ENCODE measurements at places on chromosomes 5 and 9.

DNA sequence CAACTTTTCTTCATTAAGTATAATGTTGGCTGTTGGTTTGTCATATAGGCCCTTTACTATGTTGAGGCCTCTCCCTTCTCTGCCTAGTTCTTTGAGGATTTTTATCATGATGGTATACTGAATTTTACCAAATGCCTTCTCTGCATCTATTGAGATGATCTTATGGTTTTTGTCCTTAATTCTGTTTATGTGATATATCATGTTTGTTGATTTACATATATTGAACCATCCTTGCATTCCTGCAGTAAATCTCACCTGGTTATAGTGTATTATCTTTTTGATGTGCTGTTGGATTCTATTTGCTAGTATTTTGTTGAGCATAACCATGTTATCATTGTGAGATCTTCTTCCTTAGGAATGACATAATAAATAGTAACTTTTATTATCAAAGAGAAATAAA lies 362.9 kb downstream of the CCDC171 start:
- no peak for DNase-seq

- DNase-seq = no peak
Observed at GRCh38 chr9:137812356-137813023, 65.1 kb upstream of the CACNA1B start.

- no peak for DNase-seq
Observed at GRCh38 chr5:131079232-131079631, 85.8 kb downstream of the HINT1 start.

- no peak for DNase-seq
Observed at GRCh38 chr5:67002832-67003684, 193.5 kb downstream of the CD180 start.

DNA sequence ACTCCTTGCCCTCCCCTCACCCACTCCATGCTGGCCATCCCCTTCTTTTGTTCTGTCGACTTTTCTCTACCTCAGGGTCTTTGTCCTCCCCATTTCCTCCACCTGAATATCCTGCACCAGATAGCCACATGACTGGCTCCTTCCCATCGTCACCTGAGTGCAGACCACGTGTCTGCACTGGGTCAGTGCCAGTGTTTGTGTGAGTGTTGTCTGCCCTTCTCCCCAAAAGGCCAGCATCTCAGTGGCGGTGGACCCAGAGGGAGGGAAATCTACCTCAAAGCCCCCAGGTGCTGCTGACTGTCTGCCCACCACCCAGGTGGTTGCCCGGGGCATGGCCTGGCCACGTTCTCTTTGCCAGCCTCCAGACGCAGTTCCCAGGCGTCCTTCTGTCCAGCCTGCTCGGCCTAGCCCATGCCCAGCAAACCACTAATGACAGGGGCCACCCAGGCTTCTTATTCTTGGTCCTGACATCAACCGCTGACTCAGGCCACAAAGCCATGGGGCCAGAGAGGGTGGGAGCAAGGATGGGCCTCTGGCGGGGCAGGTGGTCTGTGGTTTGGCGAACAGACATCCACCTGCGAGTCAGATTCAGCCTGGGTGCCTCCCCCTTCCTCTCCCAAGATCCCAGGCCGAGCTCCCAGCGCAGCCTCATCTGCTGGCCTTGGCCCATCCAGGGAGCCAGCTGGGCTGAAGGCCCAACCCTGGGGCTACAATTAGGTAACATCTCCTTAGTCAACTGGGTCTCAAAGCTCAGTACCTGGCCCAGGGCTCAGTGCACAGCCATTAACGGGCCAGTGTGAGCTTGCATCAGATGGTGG lies 5.5 kb upstream of the NINJ1 start:
- no peak for DNase-seq

DNA sequence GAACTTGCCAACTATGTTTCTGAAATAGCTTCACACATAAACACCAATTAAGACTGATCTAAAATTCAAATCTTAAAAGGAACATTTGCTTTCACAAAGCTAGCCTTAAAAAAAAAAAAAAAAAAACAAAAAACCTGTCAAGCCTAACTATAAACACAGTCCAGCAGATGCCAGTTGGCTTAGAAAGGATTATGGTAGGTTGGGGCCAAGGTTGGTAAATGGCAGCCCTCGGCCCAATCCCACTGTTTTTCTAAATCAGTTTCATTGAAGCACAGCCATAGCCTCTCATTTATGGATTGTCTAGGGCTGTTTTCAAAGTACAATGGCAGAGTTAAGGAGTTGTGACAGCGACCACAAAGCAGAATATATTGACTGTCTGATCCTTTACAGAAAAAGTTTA lies 75.7 kb upstream of the FRRS1L start:
- DNase-seq = no peak

DNA sequence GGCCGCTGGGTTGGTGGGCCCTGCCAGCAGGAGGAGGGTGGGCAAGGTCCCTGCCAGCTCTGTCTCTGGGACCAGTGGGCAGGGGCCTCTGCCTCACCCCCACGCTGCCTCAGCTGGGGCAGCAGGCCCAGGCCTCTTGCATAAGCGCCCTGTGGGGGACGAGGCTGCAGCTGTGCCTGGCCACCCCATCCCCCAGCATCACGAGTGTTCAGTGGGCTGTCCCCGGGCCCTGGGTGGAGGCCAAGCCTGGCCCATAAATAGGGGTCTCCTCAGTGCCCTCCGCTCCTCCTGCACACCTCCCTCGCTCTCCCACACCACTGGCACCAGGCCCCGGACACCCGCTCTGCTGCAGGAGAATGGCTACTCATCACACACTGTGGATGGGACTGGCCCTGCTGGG lies at the start of gene PTGDS:
TSS of gene PTGDS (plus strand) at position 282 of the 400 bp plus-strand sequence. CDS start at position 357, 75 bp downstream.
- no peak for DNase-seq

DNA sequence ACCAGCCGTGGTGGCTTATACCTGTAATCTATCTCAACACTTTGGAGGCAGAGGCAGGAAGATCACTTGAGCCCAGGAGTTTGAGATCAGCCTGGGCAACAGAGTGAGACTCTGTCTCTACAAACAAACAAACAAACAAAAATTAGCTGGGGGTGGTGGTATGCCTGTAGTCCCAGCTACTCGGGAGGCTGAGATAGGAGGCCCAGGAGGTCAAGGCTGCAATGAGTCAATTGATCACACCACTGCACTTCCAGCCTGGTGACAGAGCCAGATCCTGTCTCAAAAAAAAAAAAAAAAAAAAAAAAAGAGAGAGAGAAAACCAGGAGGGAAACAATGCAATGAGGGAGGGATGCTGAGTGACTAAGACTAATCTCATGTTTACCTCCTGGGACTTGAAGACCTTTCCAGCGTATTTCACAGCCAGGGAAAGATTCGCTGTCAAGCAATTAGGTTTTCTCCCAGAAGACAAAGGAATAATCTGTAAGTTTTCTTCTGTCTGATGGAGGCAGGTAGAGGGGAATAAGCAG lies 51.1 kb upstream of the MIER3 start:
- no peak for DNase-seq

GRCh38 chr5:69206528-69207190 lies 17.3 kb downstream of the CENPH start:
- DNase-seq = no peak

- no peak for DNase-seq
Observed at GRCh38 chr5:66516550-66516949, 79.6 kb upstream of the MAST4 start.

- no peak for DNase-seq
Observed at GRCh38 chr5:175230299-175230698, 213.7 kb downstream of the DRD1 start.

DNA sequence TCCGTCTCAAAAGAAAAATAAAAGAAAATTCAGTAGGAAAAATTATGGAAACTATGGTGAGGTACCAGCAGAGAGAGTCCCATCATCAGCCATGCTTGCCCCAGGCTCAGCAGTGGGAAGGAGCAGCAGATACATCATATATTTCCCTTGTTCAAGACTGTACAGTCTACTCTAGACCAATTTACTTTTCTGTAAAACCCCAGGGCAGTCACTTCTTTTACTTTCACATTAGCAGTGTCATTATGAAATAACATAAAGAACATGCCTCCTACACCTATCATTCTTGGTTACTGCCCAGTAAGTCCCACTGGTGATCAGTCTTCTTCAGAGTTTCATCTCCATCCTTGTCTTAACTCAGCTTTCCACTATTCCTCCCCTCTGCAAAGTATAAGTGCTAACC lies 1145.0 kb downstream of the MAT2B start:
- no peak for DNase-seq

DNA sequence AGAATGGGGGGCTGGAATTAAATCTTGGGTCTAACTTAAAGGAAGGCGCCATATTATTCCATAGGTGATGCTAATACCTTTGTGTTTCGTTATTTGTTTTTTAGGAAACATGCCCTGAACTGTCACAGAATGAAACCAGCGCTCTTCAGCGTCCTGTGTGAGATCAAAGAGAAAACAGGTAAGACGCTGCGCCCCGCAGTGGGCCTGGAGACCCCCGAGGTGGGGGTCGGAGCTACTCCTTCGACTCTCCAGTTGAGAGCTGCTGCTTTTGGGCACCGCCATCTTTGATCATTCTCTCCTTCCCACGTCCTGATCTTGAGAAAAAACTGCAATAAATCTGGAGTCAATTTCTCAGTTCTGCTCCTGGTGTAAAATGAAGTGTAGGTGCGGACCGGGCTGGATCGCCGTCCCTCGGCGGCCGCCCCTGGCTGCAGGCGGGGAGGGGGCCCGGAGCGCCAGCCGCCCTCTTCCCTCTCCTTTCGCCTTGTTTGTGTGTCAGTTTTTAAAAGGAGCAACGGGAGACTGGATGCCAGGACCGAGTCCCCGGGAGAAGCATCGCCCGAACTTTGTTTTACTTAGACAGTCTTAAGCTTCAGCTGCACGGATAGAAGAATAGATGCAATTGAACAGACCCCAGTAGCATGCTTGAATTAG lies 1.4 kb downstream of the PBX3 start:
- DNase-seq = no peak

DNA sequence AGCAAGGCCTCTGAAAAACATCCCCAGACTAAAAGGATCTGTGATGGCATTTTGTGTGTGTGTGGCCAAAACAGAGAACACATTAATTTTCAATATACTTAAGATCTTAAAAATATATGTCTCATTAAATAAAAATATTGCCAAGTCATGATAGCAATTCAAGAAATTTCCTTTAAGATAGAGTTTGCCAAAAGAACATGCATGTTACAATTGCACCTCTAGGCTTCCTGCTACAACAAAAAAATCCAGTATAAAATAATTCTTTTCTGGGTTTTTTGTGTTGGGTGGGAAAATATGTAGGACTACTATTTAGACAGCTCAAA lies 5.2 kb downstream of the ANXA1 start:
- no peak for DNase-seq

DNA sequence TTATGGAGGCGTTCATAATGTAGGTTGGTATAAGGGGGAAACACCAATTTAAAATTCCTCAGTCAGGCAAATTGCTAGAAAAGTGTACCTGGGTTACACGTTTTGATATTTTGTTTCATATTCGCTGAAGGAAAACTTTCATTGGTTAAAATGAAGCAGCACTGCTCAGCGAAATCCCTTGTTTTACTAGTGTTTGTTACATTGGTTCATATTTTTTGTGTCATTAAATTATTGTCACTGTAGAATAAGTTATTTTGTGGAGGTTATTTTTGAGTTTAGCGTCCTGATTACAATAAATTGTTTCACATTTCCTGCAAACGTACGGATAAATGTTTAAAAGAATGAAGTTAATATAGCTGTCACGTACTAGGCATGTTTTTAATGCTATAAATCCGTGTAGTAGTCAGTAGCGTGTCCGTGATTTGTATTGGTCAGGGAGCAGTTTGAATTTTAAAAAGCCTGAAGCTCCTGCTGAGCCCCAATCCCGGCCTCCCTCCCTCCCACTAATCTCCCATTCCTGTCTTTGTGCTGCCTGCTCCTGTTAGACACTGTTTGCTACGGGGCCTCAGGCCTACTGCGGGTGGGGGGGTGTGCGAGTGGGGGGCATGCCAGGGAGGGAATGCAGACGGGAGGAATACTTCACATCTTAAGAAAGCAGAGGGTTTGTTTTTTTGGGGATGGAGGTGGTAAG lies 2.0 kb downstream of the NIPBL start:
- no peak for DNase-seq

- DNase-seq = no peak
Observed at GRCh38 chr9:14547245-14548060, 145.8 kb downstream of the ZDHHC21 start.

DNA sequence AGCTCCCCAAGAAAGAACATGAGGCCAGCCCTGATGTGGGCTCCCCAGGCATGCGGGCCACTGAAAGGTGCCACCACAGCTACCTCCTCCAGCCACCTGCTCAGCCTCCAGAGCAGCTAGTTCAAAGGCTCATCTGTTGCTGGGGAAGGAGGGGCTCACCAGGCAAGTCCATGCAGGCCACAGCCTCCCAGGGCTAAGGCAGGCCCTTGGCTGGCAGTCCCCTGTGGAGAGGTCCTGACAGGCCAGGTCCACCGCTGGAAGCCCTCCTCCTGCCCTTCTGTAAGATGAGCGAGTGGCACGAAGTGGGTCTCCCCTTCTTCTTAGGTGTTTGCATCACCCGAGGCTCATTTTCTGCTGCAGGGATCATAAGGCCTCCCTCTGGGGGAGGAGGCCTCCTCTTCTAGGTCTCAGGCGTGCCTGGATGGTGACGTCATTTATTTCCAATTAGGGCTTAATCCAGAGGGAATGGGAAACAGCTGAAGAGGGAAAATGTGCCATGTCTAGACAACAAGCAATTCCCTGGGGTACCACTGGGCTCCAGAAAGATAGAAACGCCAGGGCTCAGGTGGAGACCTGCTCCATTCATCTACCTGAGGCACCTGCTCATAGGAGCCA lies 91.6 kb downstream of the CFAP90 start:
- DNase-seq = no peak

- DNase-seq = no peak
Observed at GRCh38 chr9:128916204-128916603, 4.6 kb upstream of the PHYHD1 start.

DNA sequence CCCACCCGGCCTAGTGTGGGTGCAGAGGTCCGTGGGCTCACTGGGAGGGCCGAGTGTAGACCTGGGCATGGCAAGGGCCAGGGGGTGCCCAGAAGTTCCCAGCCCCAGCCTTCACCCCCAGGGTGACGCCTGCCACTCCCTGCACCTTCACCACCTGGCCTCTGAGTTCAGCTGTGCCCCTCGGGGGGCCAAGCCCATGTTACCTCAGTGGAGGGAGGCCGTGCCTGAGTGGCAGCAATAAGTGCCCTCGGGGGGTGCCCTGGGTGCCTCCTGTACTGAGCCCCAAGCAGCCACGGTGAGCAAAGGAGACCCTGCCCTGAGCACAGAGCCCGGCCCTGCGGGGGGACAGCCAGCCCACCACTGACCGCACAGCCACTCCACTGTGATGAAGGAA lies 10.3 kb upstream of the FCN2 start:
- no peak for DNase-seq

Measured in amniotic stem cell (primary cell).